Mesothelial cell of epicardium (in vitro differentiated cells): ENCODE measurements at places on chromosomes 6 and 20.
A peak's percentile ranks its signal among the peaks of the same experiment; 100 is the strongest.

- DNase-seq, result no peak
Observed at GRCh38 chr20:40080041-40080652, 608.9 kb downstream of the MAFB start.

- DNase-seq, result no peak
Observed at GRCh38 chr6:43833996-43834390, 64.0 kb downstream of the VEGFA start.

- no peak for DNase-seq
Observed at GRCh38 chr6:36337814-36338213, 1.1 kb upstream of the BNIP5 start.

DNA sequence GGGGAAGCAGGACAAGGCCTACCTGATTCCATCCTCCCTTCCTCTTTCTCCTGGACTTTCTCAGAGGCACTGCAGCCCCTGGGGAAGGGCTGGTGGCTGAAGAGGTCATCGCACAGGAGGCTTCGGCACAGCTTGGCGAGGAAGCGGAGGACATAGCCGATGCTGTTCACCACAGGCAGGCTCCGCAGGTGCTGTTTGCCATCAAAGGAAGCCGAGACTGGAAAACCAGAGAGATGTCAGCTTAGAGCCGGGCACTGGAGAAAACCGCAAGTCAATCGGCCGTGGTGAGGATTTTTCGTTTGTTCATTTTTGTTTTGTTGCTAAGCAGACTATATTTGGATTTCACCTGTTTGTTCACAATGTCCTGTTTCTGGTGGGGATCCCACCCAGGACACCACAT, 79.2 kb downstream of the SCML4 start:
- no peak for DNase-seq

DNA sequence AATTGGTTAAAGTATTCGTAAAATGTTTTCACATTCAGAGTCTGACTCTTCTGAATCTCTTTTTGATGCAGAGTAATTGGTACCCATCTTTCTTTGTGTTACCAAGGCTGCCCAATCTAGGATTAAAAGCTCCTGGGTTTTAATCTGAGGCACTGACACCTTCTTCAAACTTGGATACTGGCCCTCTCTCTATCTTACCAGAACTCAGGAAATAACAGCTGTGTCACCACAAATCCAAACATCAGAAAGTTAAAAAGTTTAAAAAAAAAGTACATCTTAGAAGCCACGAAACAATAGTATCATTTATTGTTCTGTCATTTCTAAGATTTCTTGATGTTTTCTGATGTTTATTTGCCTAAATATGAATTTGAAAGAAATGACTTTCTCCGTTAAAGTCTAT, 255.5 kb upstream of the RUNX2 start:
- DNase-seq, result no peak

DNA sequence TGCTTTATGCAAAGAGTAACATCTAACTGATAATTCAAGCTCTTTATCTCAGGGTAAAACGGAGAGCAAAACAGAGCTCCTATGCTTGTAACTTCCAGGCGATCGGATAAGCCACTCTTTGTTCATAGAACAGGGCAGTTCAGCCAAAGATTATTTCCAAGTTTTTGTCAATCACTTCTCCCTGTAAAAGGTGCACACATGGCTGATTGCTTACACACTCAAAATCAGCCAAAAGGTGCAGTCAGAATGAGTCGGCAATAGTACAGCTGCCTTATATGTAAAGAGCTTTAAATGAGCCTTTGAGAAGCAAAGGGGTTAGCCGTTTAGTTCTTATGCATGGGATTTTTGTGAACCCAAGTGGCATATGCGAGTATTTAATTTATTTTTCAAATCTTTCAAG, 449.6 kb upstream of the POU3F2 start:
- no peak for DNase-seq

DNA sequence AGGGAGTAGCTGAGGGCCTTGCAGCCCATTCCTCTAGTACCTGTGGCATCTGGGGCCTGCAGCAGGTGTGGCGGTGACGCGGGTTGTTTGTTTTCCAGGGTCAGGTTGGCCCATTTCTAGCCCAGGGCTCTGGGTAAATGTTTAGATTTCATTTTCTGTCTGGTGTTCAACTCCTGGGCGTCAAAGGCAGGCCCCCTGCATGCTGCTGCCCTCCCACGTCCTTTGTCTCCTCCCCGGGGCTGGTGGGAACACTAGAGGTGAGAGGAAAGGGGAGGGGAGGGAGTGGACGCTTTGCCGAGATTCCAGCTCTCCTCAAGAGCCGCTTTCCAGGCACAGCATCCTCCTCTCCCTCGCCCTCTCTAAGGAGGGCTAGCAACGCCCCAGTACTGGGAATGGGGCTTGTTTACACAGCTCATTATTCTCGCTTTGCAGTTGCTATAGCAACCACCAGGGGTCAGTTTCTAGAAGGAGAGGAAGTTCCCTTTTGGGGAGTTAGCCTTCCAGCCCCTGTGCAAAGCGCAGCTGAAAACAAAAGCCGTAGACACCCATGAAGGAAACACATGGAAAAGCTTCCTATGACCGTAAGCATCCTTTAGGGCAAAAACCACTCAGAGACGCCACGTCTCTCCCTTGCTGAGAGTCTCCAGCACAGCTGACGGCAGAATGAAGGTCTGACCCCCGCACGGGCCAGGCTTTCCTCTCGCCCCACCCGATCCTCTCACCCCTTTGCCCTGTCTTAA, 170.6 kb downstream of the LY86 start:
- no peak for DNase-seq

DNA sequence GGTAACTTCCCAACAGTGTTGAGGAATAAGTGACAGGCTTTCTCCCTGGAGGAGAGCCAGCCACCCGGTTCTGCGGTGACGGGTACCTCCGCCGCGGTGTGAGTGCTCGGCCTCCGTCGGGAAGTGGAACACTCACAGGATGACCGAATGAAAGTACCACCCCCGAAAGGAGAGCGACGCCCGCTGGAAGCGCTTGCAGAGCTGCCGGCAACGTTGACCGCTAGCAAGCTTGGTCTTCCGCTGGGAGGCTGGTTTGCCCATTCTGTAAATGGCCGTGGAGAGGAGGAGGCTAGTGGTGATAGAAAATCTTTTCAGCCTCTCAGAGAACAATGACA, 614 bp upstream of the TMEM242 start:
- peak; percentile 69 for DNase-seq

- DNase-seq, result no peak
Observed at GRCh38 chr20:21322921-21323331, 19.8 kb downstream of the XRN2 start.

DNA sequence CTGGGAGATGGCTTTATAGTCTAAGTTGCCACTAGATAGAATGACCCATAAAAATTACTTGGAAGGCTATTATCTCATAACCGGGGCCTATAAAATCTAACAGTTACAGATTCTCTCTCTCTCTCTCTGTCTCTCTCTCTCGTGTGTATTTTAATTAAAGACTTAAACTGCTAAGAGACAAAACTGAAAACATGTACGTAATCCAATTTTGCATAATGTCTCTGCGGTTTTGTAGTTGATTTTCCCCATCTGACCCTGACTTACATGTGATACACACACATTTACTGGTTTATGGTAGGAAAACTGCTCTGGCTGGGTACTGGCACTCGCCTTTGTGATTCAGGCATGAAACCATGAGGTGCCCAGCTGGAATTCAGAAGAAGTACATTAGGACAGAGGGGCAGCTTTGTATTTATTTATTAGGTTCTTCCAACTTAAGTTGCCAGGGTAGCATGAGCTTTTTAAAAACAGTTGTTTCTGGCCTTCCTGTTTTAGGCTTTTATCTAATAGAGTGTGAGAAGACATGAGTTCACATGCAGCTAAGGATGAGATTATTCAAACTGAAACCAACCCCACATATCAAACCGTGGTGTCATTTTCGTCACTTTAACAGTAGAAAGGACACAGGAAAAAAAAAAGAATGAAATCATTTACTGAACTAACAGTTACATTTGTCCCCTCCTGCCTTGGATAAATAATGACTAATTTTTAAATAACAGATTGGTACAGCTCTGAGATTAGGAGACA, 182.5 kb downstream of the GMPR start:
- no peak for DNase-seq
